Cardiac muscle cell (in vitro differentiated cells and primary cell): ENCODE measurements at places on chromosomes 3 and 15. TPM values are rescaled to one million over a fixed set of nuclear protein-coding genes. Genes with fewer than 3 reads are reported as not detected.

Gene ZNF654
- polyA plus RNA-seq, result 13.1 and 13.6 TPM in 2 replicates

DNA sequence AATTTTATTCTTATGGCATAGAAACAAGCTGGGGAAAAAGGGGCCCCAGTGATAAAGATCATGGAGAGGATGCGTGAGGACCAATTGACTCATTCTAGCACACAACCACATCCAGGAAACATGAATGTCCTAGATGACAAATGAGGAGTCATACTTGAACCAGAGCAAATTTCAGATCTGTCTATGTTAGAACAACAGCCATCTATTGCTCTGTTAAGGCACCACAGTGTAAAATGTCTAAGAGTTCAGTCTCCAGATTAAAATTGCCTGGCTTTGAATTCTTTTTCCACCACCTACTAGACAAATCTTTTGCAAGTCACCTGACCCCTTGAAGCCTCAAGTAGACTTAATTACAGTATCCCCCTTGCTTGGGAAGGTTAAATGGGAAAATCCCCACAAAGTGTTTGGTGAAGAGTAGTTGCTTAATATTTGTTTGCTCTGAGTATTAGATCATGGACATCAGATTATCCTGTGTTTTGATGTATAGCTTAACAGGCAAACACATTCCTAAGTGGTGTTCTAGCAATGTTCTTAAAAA is 258.7 kb upstream of the TGFBR2 start:
- no peak overlapping the region for H3K4me3 ChIP-seq
- peaks cover 7% of the 10 kb centered on the region for H3K4me1 ChIP-seq
- no peaks in the 10 kb centered on the region for H3K27me3 ChIP-seq
- no peak overlapping the region for H3K27ac ChIP-seq
- H3K36me3 ChIP-seq, result no peaks in the 10 kb centered on the region

DNA sequence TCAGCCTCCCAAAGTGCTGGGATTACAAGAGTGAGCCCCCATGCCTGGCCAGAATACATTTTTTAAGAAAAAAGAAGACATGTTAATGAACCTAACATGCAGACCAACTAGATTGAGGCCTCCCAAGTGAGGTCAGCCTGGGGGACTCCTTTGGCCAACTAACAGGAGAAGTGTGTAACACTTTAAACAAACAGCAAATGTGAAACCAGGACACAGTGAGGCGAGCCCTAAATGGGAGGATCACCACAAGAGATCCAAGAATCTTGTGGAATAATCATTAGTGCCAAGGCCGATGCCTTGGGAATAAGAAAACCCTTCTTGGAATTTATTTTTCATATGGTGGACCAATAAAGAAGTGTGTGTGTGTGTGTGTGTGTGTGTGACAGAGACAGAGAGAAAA is 73.9 kb downstream of the ATP10A start:
- no peaks in the 10 kb centered on the region for H3K4me1 ChIP-seq
- DNase-seq, result no peak
- no peaks in the 10 kb centered on the region for H3K36me3 ChIP-seq
- H3K4me3 ChIP-seq, result no peak overlapping the region
- H3K27ac ChIP-seq, result no peak overlapping the region

DNA sequence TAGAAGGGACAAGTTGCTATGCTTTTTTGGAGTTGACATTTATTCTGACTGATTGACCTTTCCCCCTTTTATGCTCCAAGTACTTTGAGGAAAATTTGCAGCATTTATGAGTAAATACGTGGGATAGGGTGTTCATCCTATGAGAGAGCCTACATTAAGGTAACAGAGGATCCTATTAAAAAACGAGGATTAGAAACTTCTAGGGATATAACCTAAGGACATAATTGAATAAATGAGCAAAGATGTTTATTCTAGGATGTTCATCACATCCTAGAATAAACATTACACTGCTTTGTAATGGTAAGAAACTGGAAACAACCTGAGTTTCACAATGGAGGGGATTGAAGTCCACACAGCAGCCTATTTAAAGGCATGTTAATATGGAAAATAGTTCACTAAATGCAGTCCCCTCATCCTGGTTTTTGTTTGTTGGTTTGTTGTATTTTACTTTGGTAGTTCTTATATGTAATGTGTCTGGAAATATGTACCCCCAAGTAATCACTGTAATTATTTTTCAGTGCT is 23.9 kb upstream of the CLEC3B start:
- peaks cover 33% of the 10 kb centered on the region for H3K36me3 ChIP-seq
- no peak overlapping the region for H3K27ac ChIP-seq
- no peak for DNase-seq
- H3K27me3 ChIP-seq, result no peaks in the 10 kb centered on the region
- no peaks in the 10 kb centered on the region for H3K4me1 ChIP-seq

- H3K27me3 ChIP-seq, result no peaks in the 10 kb centered on the region
- H3K36me3 ChIP-seq, result no peaks in the 10 kb centered on the region
- no peak for DNase-seq
- no peak overlapping the region for H3K4me3 ChIP-seq
- H3K4me1 ChIP-seq, result no peaks in the 10 kb centered on the region
Observed at GRCh38 chr3:108242776-108243175, 20.6 kb upstream of the IFT57 start.

DNA sequence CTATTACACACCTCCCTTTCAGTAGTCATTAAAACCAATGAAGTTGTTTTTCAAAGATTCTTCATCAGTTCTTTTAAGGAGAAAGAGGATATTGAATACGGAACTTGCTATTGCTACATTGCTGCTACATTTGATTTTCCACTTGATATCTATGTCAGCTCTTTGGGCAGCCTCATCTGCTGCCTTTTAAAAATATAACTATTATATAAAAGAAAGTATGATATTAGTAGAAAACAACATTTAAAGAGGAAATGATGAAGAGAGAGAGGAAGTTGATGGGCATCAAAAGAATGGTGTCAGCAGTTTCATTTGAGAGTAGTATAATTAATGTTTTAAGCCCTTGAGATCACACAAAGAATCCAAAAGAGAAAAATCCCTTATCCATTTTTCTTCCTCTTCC is 171.4 kb downstream of the NFKBIZ start:
- no peak overlapping the region for H3K27ac ChIP-seq
- no peaks in the 10 kb centered on the region for H3K27me3 ChIP-seq
- H3K4me1 ChIP-seq, result no peaks in the 10 kb centered on the region
- H3K36me3 ChIP-seq, result no peaks in the 10 kb centered on the region
- no peak overlapping the region for H3K4me3 ChIP-seq

- H3K36me3 ChIP-seq, result no peaks in the 10 kb centered on the region
- H3K27ac ChIP-seq, result no peak overlapping the region
- H3K27me3 ChIP-seq, result no peaks in the 10 kb centered on the region
- no peak for DNase-seq
- no peak overlapping the region for H3K4me3 ChIP-seq
Observed at GRCh38 chr3:38148311-38148882, 9.9 kb downstream of the MYD88 start.

GRCh38 chr15:22949074-22949547 is 31.1 kb downstream of the CYFIP1 start:
- peaks cover 10% of the 10 kb centered on the region for H3K4me1 ChIP-seq
- no peaks in the 10 kb centered on the region for H3K36me3 ChIP-seq
- H3K27ac ChIP-seq, result no peak overlapping the region
- peak; percentile 93 for DNase-seq

GRCh38 chr3:195033531-195034091 is 237.3 kb downstream of the XXYLT1 start:
- H3K4me3 ChIP-seq, result no peak overlapping the region
- H3K4me1 ChIP-seq, result peaks cover 15% of the 10 kb centered on the region
- no peak for DNase-seq
- no peak overlapping the region for H3K27ac ChIP-seq
- H3K36me3 ChIP-seq, result no peaks in the 10 kb centered on the region
- no peaks in the 10 kb centered on the region for H3K27me3 ChIP-seq

- no peaks in the 10 kb centered on the region for H3K27me3 ChIP-seq
- no peak overlapping the region for H3K4me3 ChIP-seq
- peaks cover 46% of the 10 kb centered on the region for H3K36me3 ChIP-seq
- H3K4me1 ChIP-seq, result no peaks in the 10 kb centered on the region
Observed at GRCh38 chr15:74449095-74449494, 11.9 kb downstream of the UBL7 start.

DNA sequence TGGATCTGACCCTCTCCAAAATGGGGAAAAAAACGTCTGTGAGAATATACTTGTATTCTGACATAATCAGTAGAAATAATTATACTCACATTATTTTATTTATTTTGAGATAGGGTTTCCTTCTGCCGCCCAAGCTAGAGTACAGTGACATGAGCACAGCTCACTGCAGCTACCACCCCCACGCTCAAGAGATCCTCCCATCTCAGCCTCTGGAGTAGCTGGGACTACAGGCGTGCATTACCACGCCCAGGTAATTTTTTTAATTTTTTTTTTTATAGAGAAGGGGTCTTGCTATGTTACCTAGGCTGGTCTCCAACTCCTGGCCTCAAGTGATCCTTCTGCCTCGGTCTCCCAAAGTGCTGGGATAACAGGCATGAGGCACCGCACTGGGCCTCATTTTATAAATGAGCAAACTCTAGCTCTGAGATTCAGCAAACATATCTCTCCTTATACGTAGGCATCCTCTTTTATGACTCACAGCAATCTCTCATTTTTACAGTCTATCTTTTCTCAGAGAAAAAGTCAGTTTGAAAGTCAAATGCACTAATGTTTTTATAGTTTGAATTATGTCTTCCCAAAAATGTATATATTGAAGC is 989 bp upstream of the VGLL3 start:
- no peaks in the 10 kb centered on the region for H3K4me1 ChIP-seq
- no peak overlapping the region for H3K4me3 ChIP-seq
- peaks cover 46% of the 10 kb centered on the region for H3K27me3 ChIP-seq
- H3K27ac ChIP-seq, result no peak overlapping the region

DNA sequence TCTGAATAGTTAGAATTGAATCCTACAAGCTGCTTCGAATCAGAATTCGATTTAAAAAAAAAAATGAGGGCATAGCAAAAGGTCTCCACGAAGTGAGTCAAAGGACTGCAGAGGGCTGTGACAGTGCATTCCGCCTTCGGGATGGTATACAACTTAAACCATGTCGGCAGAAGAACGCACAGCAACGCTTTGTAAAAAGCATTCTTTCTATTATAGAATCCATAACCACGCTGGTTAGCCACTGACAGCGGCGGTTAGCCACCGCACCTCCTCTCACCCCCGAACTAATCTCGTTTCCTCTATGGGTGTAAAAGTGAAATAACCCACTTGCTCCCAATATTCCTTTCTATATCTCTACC is 664 bp upstream of the PIK3CA start:
- peak overlapping the region; percentile 85 for H3K4me3 ChIP-seq
- DNase-seq, result no peak
- no peaks in the 10 kb centered on the region for H3K27me3 ChIP-seq
